ENCODE measurements at places on chromosomes 12 and 14.

- no peak for DNase-seq
Measured at GRCh38 chr14:64147126-64147790, 146.9 kb downstream of the ESR2 start.

DNA sequence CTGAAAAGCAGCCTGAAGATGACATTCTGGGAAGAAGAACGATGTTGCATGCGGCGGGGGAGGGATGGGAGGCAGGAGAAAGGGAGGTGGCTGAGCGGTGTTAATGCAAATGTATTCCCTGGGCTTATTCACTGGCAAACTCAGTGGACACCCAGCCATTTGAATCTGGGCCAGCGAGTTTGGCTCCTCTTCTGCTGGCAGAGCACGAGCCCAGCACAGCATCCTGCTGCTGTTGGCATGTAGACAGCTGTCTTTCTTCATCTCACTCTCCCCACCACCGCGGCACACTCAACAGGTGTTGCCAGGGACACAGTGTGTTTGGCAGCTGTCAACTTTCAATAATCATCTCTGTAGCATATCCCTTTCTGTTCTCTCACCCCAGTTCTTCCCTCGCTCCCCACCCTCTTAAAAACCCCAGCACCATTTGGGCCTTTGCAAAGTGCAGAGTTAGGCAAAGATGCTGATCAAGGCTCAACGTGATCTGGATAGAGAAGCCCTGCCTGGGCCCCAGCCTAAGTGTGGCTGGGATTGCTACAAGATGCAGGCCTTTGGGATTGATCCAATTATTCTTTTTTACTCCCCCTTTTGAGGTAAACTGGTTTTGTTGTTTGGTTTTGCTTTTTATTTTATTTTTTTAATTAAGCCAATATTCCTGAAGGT is 131.9 kb downstream of the EXOC5 start:
- no peak for DNase-seq

DNA sequence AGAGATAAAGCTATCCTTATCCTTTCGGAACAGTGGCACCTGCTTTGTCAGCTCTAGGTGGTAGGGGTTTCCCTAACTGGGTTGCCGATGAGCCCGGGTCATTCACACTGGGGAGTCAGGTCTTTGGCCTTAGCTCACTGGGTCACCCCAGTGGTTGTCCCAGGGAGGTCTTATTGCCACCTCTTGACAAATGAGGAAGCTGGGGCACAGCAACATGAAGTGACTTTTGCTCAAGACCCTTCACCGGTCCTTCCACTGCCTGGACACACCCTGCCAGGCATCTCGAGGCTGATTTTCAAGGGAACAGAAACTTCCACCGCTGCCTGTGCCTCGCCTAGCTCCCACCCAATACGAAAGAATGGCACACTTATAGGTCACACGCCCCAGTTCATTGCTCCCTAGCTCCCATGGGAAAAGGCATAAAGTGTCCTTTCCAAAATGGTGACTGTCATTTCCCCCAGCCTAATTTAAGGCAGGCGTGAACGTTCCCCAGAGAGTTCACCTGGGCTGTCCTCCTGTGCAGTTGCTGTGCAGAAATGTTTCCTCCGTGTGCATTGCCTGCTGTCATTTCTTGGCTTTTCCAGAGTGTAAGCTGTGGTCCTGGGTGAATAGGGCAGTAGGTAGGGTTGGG is 156.1 kb upstream of the CCND2 start:
- no peak for DNase-seq

DNA sequence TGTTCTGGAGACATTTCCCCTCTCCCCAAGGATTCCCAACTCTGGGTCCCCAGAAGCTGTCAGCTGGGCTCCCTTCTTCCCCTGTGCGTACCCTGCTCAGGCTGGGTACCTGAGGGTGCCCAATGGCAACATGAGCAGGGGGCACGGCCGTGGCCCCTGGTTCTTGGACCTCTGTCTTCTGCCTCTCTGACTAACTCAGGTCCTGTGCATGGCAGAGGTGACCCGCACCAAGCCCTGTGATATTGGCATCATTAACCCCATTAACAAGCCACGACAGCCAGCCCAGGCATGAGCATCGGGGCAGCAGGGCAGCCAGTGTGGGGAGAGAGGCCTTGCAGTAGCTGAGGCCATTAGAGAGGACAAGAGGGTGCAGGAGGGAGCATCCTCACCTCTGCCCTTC is 28.4 kb downstream of the RTL1 start:
- no peak for DNase-seq

- DNase-seq: no peak
Measured at GRCh38 chr14:34718750-34719304, 4.4 kb upstream of the CFL2 start.

GRCh38 chr14:56887216-56887615 is 76.9 kb upstream of the OTX2 start:
- no peak for DNase-seq

GRCh38 chr14:89750908-89751392 is 203.6 kb downstream of the EFCAB11 start:
- DNase-seq: no peak

GRCh38 chr12:57148469-57149244 is 1.2 kb upstream of the LRP1-AS start:
- no peak for DNase-seq

- DNase-seq: no peak
Measured at GRCh38 chr12:48156652-48157017, 680 bp downstream of the ASB8 start.

- DNase-seq: no peak
Measured at GRCh38 chr12:109222496-109222895, 86.6 kb downstream of the FOXN4 start.

- DNase-seq: no peak
Measured at GRCh38 chr14:23379366-23380196, 2.7 kb downstream of the CMTM5 start.

DNA sequence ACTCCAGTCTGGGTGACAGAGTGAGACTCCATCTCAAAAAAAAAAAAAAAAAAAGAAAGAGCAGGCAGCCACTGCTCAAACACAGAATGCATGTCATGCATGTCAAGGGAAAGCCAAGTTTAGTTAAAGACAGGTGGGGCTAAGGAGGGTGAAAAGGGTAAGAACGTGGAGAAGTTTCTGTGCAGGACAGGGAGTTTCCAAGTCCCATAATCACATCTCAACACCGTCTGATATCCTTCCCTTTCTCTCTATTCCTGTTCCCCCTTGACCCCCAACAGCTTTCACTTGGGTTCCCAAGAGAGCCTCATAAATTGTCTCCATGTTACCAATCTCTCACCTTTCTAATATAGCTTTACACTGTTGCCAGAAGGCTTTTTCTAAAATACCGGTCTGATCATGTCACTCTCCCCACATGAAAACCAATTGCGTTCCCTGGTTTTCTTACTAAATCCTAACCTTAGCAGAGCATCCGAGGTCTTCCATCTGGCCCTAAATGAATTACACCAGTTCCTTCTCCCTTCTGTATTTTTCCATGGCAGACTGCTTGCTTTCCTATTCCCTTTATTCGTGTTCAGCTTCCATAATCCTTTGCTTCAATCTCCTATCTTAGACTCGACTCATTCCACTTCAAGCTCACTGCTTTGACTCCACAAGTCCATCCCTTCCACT is 37.0 kb downstream of the LIMA1 start:
- no peak for DNase-seq

- no peak for DNase-seq
Measured at GRCh38 chr12:46446645-46447044, 74.1 kb upstream of the SLC38A2 start.

- no peak for DNase-seq
Measured at GRCh38 chr12:9319044-9319841, 111.0 kb upstream of the PZP start.

- no peak for DNase-seq
Measured at GRCh38 chr14:24364841-24365240, 3.1 kb upstream of the NFATC4 start.

- DNase-seq: no peak
Measured at GRCh38 chr12:50103767-50104321, at the start of gene GPD1. Gene GPD1 (plus strand): TSS chr12:50104008. CDS start chr12:50104051, 43 bp downstream.

Data from non-pigmented ciliary epithelial cell (primary cell).